ENCODE measurements at places on chromosomes 5 and 9.

GRCh38 chr5:36526537-36526936, 79.9 kb upstream of the SLC1A3 start:
- DNase-seq = no peak

DNA sequence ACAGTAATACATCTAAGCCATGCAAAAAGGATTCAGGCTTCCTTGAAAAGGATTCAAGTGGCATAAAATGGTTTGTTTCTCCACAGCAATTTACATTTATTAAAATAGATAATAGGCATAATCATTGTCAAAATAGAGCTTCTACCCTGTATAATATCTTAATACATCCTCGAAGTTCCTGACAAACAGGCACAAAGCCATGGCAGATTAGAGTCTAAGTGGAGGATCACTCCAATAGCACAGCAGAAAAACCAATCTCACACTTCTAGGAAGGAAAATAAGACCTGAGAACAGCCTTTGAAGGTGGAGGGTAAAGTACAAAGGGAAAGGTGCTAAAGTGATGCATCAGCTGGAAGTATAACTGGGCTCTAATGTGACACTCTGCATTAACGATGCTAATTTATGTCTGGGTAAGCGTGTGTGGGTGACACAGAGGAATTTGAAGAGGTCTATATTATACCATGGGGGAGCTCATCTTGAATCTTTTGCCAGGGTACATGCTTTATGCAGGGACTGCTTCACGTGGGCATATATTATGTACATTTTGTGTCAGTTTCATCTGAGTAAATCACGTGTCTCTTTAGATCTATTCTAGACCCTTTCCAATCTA, 28.8 kb downstream of the PPP2R2B start:
- DNase-seq = no peak

DNA sequence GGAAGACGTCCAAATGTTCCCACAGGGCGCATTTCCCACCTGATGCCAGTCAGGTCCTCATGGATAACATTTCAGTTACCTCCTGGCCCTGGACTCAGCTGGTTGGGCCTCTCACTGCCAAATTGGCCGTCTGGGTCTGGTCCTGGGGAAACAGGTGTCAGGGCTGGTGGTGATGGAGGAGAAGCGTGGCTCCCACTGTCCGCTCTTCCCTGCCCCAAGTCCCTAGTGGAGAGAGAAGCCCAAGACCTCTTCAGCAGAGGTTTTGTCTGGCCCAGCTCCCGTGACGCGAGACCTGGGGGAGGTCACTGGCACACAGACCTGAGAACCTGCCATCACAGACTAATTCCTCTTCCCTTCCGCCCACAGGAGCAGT, 27.8 kb upstream of the PRDM12 start:
- DNase-seq = no peak

- peak; percentile 83 for DNase-seq
Observed at GRCh38 chr9:4366591-4367330, 66.9 kb upstream of the GLIS3 start.

GRCh38 chr9:111414406-111414805, 69.8 kb downstream of the ECPAS start:
- DNase-seq = no peak

GRCh38 chr9:23723672-23724071, 102.4 kb downstream of the ELAVL2 start:
- DNase-seq = no peak

DNA sequence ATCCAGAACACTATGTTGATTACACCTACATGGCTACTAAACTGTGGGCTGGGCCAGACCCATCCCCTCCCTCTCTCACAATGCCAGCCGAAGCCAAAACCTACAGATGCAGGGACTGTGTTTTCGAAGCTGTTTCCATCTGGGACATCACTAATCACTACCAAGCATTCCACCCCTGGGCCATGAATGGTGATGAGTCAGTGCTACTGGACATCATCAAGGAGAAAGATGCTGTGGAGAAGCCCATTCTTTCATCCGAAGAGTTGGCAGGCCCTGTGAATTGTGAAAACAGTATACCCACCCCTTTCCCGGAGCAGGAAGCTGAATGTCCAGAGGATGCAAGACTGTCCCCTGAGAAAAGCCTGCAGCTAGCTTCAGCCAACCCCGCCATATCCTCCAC, 65.0 kb downstream of the ZNF462 start:
- no peak for DNase-seq

- no peak for DNase-seq
Observed at GRCh38 chr5:124454081-124454480, 292.4 kb downstream of the ZNF608 start.

DNA sequence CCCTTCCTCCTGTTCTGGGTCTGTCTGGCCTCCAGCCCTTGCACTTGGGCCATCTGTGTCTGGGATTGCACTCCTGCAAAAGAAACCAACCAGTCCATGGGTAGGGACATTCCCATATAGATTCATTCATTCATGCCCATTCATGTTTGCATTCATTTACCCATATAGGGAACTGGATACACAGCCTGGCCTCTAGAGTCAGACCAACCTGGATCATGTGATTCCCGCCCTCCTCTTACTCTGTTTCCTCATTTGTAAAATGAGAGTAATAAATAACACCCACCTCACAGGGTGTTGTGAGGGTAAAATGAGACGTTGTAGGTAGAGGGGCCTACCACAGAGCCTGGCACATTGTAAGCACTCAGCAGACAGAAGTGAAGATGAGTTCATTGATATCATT, 8.5 kb downstream of the PCDH12 start:
- DNase-seq = no peak

GRCh38 chr5:148825716-148826052, 727 bp upstream of the ADRB2 start:
- DNase-seq = no peak

GRCh38 chr5:110361471-110361870, 365.0 kb downstream of the TMEM232 start:
- DNase-seq = no peak

- DNase-seq = no peak
Observed at GRCh38 chr9:125635888-125636287, 71.1 kb downstream of the MAPKAP1 start.

GRCh38 chr9:93058355-93059010, at the start of gene SUSD3:
Gene SUSD3, plus strand, starts transcription at chr9:93058701. Its CDS starts 42 bp downstream, at chr9:93058743.
- no peak for DNase-seq

GRCh38 chr5:72245951-72246532, 74.0 kb downstream of the MRPS27 start:
- DNase-seq = peak; percentile 45

- no peak for DNase-seq
Observed at GRCh38 chr5:2511126-2511525, 240.4 kb downstream of the IRX2 start.

- no peak for DNase-seq
Observed at GRCh38 chr9:125997196-125997823, 250.1 kb downstream of the PBX3 start.

GRCh38 chr5:115599502-115599901, 2.8 kb downstream of the TICAM2 start:
- peak; percentile 53 for DNase-seq

- DNase-seq = no peak
Observed at GRCh38 chr5:176943816-176944215, 44.7 kb upstream of the HK3 start.

DNA sequence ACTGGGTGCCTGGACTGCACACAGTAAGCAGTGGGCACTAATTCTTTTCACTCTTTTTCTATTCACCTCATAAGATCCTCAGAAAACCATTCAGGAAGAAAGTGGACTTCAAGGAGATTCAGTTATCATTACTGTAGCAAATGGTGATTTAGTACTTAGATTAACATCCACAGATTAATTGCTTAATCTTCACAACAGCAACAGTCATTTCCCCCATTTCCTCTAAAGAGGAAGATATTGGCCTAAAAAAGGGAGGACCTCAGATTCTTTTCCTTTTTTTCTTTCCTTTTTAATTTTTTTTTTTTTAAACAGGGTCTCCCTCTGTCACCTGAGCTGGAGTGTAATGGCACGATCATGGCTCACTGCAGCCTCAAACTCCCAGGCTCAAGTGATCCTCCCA, 64.4 kb downstream of the AUH start:
- no peak for DNase-seq

- DNase-seq = no peak
Observed at GRCh38 chr5:159309689-159310433, 20.4 kb downstream of the IL12B start.

DNA sequence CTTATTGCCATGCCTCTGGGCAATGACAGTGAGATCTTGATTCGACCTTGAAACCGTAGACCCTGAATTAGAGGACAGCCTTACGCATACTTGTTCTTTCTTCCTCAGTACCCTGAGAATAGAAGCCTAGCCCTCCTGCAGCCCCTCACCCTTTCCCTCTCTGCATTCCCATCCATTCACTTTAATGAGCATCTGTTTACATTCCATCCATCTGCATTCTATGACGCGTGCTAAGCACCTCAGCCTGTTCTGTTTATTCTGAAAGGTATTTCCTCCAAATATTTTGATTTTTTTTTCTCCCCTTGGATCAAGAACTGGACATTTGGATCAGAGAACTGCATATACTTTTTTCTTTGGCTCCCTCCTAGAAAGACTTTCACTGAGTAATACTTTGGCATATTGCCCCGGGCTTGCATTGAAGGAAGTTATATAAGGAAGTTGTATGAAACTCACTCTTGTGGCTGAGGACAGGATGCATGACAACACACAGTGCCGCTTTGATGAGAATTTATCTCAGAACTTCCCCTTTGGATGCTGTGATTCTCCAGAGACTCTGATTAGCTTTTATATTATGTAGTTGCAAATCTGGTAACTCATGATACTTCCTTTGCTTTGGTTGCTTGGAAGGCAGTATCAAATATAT, 15.7 kb downstream of the TMEM8B start:
- peak; percentile 61 for DNase-seq

DNA sequence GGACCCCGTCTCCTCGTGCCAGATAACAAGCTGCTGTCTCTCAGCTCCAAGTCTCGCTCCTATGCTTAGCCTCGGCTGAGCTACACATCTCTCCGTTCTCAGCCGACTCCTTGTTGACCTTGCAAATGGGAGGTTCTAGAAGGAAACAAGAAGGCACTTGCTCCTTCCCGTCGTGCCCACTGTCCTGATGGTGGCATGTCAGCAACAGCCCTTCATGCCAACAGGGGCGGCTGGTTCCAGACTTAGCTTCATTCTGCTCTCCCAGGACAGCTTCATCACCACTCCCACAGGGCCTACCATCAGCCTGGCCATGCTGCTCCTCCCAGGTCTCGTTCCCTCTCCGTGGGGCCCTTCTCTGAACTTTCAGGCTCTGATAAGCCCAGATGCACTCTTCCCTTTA, 13.0 kb upstream of the RASGEF1C start:
- no peak for DNase-seq

DNA sequence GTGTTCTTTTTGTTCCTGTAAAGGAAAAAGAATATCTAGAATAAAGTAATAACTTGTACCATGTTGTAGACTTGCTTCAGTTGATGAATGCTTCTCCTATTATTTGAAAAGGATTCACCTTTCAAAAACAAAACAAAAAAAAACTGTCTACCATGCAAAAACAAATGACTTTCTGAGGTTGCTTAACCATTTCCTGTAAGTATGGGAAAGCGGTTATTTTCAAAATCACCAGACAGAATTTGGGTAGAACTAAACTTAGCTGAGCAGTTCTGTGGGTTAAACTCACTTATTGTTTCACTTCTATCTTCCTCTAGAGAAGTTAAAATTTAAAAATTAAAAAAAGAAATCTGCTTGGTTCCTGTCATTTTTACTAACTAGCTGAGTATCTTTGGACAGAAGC, 25.2 kb downstream of the LNPEP start:
- no peak for DNase-seq

GRCh38 chr5:24235946-24236345, 408.8 kb downstream of the CDH10 start:
- no peak for DNase-seq

GRCh38 chr5:34858790-34859189, 19.8 kb downstream of the TTC23L start:
- DNase-seq = no peak

DNA sequence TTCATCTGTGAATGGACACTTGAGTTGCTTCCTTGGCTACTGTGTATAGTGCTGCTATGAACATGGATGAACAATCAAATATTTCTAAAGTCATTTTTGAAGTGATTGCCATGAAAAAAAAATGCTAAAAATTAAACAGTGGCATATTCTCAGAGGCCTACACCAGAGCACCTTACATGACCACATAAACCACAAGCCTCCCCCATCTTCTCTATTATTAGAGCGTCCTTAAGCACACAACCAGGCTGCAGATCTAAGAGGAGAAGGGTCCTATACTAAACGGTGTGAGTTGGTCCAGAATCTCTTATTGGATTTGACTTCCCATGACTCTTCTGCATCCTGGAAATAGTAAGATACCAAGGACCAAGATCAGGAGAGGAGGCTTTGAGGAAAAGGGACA, 34.3 kb downstream of the PCA3 start:
- no peak for DNase-seq

- DNase-seq = no peak
Observed at GRCh38 chr9:128077847-128078503, 9.9 kb downstream of the SLC25A25 start.

DNA sequence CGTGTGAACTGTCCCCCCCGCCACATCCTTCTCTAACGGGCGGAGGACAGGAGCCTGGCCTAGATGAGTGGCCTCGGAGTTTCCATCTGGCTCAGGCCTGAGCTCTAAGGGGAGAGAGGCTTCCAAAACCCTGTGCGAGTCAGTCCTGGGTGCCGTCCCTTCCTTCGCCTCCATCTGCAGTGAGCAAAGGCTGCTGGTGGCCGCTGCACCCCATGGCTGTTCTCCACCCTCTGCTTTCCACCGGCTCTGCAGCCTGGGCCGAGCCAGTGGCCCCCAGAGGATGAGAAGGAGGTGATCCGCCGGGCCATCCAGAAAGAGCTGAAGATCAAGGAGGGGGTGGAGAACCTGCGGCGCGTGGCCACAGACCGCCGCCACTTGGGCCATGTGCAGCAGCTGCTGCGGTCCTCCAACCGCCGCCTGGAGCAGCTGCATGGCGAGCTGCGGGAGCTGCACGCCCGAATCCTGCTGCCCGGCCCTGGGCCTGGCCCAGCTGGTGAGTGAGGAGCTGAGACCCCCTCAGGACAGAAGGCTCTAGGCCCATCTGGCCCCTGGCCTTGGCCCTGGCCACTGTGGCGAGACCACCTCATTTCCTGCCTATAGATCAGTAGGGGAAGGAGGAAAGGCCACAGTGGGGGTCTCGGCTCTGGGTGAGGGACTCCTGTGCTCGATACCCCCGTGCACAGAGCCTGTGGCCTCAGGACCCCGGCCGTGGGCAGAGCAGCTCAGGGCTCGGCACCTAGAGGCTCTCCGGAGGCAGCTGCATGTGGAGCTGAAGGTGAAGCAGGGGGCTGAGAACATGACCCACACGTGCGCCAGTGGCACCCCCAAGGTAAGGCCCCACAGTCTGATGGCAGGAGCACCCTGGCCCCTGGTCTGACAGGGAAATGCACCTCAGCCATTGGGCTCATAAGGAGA, 3.0 kb downstream of the PKN3 start:
- no peak for DNase-seq

- no peak for DNase-seq
Observed at GRCh38 chr5:170484459-170484831, 19.4 kb upstream of the KCNIP1 start.

GRCh38 chr5:72067682-72068470, 39.4 kb upstream of the MAP1B start:
- no peak for DNase-seq

GRCh38 chr9:136058084-136058483, 37.0 kb downstream of the NACC2 start:
- DNase-seq = no peak

All from globus pallidus (tissue), 1 donor.